CD4-positive, alpha-beta T cell treated with Interleukin-17A for 4 hours (primary cell): ENCODE measurements at places on chromosomes 5 and 9.

- DNase-seq: no peak
These were observed 59.6 kb upstream of the TBC1D2 start for GRCh38 chr9:98315067-98315453.

DNA sequence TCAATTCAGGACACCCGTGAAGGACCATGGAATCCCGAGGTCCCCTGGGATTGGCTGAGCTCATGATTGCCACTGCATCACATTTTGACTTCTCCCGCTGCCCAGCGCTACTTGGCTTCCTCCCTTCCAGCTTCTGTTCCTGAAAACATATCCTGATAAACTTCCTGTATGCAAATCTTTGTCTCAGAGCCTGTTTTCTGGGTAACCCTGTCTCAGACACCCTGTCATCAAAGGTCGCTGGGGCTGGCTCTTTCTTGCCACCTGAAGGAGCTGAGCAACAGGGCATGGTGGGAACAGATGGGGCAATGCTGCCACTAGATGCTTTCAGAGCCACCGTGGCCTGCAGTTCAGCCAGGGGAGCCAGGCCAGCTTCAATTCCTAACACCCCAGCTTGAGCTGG, 154.3 kb upstream of the TBC1D2 start:
- no peak for DNase-seq

DNA sequence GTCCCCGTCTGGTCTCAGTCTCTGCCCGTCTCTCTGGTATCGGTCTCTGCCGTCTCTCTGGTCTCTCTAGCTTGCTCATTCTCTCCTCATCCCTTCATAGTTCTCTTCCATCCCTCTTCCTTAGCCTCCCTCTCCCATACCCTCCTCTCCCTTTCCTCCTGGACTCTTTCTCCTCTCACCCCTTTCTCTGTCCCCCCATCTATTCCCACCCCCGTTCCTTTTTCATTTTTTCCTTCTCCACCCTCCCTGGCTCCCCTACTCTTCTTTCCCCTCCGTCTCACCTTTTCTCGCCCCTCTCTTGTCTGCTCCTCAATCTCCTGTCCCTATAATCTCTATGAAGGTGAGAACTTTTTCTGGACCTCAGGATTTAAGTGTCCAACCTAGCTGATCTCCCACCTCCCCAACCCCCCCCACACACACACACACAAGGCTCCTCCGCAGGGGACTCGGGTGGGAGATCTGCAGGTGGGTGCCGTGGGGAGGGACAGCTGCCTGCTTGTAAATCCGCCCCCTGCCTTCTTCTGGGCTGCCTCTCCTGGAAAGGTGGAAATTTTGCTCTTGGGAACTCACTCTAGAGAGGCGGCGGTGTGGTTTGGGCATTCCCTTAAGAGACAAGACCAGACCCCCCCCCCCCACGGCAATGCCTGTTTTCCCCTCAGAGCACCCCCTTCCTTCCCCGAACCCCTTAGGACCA, 953 bp downstream of the UBE2QL1 start:
- no peak for DNase-seq

GRCh38 chr5:56506211-56506965, 273.3 kb upstream of the ANKRD55 start:
- DNase-seq: no peak

DNA sequence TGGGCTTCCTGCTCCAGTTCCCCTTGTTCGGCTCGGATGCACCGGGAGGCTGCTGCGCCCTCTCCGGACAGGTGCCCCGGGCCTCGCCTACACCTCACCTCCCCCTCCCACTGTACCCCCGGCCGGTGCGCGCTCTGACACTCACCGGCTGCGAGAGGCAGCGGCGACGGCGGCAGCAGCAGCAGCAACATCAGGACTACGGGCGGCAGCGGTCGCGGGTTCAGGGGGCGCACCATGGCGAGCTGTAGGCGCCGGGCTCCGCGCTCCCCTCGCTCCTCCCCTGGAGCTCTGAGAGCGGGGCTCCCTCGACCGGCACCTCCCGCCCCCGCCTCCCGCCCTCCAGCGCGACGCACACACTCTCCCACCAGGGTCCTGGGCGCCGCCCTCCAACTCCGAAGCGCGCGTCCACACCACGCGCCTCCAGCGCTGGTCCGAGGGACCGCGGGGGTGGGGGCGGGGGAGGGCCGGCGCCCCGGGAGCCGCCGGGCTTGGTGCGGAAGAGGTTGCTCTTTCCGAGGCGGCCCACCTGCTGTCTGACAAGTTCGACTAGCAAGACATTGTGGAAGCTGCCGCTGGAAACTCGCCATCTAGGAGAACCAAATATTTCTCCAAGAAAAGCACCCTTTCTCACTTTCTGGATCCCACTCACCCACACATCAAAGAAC, at the start of gene GFRA3:
Gene GFRA3, minus strand, starts transcription at position 433 of the 665 bp plus-strand sequence. Its CDS starts 197 bp downstream, at position 236.
- DNase-seq: peak; percentile 15
